ENCODE measurements at places on chromosomes 16 and 17. TPM values are rescaled to one million over a fixed set of nuclear protein-coding genes. Genes with fewer than 3 reads are reported as not detected.

DNA sequence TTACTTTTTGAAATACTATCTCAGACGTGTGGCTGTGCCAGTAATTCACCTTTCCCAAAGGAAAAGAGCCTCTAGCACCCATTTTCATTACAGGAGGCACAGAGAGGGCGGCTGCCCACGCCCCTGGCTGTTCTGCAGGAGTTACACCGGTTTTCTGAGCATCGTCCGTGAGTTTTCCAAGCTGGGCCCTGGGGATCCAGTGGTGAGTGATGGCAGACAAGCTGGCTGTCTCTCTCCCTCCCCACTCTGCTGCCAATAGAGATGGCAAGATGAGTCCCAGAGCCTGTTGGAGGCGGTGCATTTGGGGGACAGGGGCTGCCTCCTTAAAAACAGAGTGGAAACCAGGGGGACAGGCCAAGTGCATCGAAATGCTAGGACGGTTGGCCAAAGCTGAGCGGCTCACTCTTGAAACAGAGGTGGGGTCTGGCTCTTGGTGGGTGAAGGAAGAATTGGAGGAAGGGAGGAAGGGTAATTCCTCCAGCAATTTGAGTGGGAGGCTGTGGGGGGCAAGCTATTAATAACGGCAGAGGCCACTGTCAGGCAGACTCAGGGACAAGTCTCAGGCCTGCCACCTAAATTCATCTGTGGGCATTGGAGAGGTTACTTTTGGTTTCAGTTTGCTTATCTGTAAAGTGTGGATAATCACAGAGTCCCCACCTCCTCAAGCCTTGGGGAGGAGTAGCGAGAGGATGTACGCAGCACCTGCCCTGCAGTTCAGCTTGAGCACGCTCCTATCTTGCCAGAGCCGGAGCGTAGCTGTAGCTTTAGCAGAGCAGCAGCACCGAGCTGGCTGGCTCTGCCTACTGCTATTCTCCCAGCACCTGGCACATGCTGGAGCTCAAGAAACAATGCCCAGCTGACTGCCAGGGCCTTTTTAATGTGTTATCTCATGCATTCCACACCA is 7.5 kb upstream of the NOS2 start:
- no peak for DNase-seq

The EVPLL gene
- total RNA-seq: not detected

DNA sequence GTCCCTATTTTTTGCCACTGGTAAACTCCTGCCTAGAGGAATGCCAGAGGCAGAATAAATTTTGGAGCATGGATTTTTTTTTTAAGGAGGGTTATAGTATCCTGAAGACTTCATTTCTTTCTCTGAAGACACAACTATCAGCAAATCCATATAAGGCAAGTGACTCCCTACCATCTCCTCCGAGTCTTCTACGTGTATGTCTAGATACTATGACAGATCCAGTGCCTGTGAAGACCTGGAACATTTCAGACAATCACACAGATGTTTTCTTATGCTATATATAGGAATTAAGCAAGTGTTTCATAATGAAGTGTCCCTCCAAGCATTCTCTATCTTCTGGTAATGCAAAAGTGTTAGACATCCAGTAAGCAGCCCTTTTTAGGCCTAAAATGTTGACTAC is 255.5 kb upstream of the TBX2 start:
- DNase-seq: no peak

DNA sequence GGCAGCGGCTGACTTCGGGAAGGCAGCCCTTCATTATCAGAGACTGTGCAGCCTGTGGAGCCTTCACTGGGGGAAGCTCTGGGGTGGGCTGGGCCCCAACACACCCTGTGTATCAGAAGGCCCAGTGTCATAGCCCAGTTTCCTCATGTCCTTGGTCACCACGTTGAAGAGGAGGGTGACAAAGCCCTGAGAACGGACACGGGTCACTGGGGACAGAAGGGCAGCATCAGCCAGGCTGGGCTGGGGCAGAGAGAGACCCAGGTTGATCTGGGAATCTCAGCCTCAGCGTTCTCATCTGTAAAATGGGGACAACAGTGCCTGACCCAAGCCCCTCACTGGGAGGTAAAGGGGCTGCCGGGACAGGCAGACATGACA is 19.3 kb downstream of the B9D1 start:
- no peak for DNase-seq

The CCR7 gene
- total RNA-seq: 0.17 TPM

DNA sequence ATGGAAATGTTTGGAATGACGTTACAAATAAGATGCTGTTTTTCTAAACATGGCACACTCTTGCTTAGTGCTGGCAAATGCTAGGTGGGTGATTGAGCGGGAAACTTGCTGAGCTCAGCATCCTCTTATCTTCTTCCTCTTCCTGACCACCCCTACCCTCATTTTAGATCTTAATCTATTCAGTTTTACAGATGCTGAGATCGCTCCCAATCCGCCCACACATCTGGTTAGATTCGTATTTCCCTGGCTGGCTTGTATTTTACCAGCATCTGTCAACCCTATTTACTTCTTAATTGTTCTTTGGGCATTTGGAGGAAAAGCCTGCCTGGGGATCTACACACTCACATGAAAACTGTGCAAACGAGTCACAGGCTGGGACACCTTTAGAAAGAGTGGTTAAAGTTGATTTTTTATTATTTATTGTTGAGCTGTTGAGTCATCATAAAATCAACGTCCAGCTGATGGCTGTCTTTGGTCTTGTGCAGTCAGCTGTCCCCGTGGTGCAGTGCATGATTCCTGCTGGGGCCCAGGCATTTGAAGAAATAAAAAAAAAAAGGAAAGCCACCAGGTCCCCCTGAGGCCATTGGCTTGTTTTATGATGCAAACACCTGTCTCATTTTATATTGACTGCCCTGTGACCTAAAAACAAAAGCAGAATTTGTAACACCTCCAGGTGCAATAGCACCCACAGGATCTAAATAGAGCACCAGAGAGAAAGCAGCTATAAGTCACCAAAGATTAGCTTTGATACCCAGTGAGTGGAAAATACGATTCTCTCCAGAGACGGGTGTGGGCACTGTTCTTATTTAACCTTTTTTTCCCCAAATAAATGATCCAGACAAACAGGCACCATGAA is 258.6 kb downstream of the HS3ST3B1 start:
- no peak for DNase-seq

DNA sequence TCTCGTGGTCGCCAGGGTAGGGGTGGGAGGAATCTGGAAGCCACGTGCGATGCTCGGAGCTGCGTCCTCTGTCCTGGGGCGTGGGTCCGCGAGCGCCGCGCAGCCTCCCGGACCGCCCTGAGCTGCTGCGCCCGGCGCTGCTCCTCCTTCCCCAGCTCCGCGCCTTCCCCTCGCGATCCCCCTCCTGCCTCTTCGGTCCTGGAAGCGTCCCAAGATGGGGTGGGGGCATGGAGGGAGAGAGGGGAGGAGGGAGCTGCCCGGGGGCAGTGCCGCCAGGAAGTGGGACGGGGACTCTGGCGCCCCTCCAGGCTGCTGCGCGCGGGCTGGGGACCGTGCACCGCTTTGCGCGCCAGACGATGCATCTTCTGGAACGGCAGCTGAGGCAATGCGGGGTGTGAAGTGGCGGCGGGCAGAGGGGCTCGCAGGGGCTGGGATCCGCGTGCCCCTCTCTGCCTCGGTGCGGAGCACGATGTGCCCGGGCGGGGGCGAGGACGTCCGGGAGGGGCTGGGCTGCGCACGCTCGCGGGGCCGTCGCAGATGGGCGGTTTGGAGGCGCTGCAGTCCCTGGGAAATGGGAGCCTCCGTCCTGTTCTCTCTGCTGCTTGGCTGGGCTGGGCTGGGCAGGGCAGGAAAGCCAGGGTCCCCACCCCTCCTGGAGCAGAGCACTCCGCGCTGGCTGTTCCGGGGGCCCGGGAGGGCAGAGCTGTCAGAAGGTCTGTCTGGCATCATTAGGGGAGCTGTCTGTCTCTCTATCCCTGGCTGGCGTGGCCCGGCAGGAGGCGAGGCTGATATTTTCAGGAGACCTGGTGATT is 388.0 kb downstream of the SEC14L1 start:
- DNase-seq: no peak

The SMPD3 gene
- 1.3 TPM for total RNA-seq

The PRR11 gene
- total RNA-seq: 83.0 TPM
